Renal pelvis (tissue), 12 donors: ENCODE measurements at places on chromosomes 6 and 20.

DNA sequence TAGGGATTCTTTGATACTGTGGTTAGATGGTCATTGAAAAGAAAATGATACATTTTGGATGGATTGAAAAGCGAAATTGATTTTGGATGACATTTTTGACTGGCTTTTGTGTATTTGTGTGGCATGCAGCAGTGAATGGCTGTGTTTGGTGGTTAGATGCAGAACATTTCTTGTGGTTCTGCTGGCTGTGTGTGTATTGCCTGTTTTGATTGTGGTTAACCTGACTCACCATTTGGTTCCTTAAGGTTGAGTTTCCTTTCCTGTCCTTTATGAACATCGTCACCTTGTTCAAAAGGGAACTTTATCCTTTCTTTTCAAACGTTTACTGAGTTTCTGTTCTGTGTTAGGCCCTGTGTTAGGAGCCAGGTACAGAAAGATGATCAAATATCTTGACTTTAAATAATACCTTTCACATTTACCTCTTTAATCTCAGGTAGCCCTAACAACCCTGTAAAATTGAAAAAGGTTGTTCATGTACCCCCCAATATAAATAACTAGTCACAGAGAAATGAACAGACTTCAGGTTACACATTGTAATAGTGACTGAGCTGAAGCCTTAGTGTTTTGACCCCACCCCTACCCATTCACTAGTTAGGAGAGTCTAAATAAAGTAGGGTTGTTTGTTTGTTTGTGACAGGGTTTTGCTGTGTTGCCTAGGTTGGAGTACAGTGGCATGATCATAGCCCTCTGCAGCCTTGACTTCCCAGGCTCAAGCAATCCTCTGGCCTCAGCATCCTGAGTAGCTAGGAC lies 23.8 kb downstream of the ANKS1A start:
- no peak for DNase-seq

DNA sequence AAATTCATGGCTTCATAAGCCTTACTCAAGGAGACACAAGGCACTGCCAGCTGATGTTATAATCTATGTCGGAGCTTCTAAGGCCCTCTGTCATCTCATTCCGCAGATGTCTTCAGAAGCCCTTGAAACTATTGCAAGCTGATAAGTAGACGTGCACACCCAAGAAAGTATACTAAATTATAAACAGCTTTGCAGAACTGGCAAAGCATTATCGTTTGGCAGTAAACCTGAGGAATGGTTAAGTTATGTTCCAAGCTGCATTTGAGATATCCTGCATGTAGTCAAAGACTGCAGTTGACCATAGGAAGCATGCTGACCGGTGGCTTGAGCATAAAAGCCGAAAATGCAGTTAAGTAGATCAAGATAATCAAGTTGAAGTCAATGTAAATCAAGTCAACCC lies 425.8 kb upstream of the SOX4 start:
- no peak for DNase-seq

- DNase-seq, result peak; percentile 85
Measured at GRCh38 chr6:31580807-31581433, 1.3 kb downstream of the LTB start.

- DNase-seq, result peak; percentile 9
Measured at GRCh38 chr20:37202267-37202943, 23.1 kb upstream of the MROH8 start.

- DNase-seq, result no peak
Measured at GRCh38 chr6:47342824-47343223, 33.1 kb upstream of the TNFRSF21 start.

GRCh38 chr6:17381424-17382147 lies 11.8 kb upstream of the CAP2 start:
- no peak for DNase-seq

GRCh38 chr20:54469952-54470351 lies 5.4 kb upstream of the DOK5 start:
- no peak for DNase-seq

DNA sequence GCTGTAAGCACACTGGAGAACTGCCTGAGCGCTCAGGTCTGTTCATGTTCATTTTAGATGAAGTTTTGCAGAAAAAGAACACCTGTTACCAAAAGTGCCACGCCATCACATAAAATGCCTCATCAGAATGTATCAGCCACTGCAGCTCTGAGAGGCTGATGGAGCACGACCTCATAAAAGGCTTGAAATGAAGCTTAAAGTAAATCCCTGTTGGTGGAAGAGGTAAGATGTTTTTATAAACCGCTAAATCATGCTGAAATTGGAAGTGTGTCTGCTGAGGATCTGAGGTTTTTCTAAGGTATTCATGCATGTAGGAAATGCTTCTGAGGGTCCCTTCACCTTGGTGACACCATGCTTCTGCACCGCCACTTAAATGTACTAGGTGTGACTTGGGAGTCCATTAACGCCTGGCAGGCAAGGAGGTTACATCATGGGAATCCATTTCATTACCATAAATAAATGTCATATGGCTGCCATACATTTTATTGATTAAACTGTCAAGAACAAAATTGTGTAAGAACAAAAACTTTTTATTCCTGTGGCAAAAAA lies 363.1 kb upstream of the AGPAT4 start:
- no peak for DNase-seq

- DNase-seq, result no peak
Measured at GRCh38 chr6:125747589-125748405, 1.6 kb upstream of the HEY2 start.

DNA sequence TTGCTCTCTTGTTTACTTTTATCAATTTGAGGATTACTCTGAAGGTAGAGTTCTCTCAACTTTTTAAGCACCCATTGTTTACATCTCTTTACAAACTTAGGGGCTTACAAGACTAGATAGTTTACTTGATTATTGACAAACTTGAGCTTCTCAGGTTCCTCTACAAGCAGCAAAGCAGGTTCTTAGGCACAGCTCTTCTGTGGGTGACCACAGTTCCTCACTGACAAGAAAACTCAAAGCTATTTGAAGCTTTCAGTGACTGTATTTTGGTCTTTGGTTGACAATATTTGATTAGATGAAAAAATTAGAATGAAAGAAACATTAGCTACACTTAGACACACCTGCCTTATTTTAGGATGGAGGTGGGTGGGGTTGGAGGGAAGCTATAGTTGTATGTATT lies 327.3 kb upstream of the RUNX2 start:
- no peak for DNase-seq

DNA sequence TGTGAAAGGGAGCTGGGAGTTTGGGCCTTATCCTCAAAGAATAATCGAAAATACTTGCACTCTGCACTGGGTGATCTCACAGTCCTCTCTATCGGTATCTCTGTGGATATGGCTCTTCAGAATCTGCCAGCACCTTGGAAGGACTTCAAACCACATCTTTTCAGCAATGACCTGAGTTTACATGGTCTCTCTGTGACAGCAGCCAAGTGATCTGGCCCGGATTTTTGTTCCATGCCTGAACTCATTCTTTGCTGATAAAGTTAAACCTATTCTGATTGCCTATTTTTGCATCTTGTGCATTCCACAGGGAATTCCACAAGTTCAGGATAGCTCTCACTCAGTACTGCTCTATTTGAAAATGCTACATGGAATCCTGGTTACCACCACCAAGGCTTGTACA lies 98.9 kb downstream of the HDGFL1 start:
- DNase-seq, result no peak

DNA sequence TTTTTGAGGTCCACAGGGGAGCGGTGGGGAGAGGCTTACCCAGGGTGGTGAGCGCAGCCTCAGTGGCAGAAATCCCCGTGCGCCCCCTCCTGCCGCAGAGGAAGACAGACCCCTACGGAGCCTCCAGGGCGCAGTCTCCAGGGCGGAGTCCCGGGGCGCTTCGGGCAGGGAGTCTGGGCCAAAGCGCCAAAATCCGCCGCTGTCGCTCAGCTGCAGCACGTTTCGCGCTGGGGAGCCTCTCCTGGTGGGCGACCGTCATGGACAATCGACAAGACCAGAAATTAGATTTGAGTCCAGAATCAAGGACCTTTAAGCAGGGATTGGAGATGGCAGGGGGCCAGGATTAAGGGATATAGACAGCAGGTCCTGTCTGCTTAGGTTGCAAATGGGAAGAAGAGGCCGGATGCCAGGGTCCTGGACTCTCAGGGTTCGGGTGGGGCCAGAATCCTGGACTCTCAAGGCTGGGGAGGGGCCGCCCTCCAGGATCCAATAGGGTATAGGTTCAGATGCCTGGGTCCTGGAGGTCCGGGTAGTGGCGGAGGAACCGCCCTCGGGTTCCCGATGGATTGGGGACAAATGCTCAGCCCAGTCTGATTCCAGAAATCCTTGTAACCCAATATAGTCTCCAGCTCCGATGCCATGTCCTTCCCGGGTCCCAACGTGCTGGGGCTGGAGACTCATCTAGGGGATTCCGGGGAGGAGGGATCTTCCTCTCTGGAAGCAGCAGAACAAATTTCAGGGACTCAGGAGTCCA lies 7.9 kb upstream of the HLA-E start:
- DNase-seq, result no peak

GRCh38 chr6:167546611-167547327 lies 221.9 kb downstream of the TTLL2 start:
- DNase-seq, result no peak

GRCh38 chr20:16123623-16124022 lies 449.6 kb downstream of the KIF16B start:
- no peak for DNase-seq
